ENCODE measurements at places on chromosomes 4 and X. TPM values are rescaled to one million over a fixed set of nuclear protein-coding genes. Genes with fewer than 3 reads are reported as not detected.

Gene NCAPG
- total RNA-seq, result 66.9 TPM

Gene PLA2G12A
- total RNA-seq, result 58.3 TPM

Gene STARD8
- total RNA-seq, result 9.5 TPM

Gene UGT2B17
- total RNA-seq, result not detected

Gene ESX1
- total RNA-seq, result not detected

Gene ARAP2
- 10.1 TPM for total RNA-seq

Gene FATE1
- total RNA-seq, result not detected

Gene MAGEA12
- total RNA-seq, result not detected

DNA sequence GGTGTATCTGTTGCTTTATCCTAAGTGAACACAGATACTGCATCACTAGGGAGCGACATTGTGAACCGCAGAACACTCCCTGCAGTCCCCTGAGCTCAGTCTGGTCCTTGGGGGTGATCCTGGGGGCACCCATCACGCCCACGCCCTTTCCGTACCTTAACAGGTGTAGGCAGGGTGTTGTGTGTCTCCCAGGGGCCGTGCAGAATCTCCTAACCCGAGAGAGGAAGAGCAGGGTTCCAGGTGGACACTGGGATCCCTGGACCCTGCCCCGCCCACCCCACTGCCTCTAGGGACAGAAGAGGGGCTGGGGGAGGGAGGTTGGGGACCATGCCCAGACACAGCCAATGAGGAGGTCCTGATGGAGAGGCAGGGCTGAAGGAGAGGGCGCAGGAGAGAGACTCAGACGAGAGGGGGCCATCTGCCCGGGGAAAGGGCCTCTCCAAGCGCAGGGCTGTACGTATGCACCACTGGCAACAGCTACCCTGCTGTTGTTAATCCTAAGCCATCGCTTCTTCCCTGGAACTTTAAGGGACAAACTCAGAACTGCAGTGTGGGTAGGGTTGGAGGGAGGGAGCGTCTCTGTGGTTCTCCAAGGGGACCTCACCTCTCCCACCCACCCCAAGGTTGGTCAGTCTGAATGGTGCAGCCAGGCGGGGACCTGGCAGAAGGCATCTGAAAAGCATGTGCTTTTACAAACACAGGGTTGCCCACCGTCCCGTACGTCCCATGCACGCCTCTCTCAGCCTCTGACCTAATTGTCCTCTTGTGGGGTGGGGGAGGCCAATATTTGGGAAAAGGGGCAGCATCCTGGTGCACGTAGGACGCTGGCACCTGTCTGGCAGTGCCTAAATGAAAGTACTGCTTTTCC is 2.5 kb downstream of the P2RY8 start:
- no peak for DNase-seq

GRCh38 chr4:13701937-13702446 is 74.5 kb upstream of the BOD1L1 start:
- peak; percentile 99 for DNase-seq

DNA sequence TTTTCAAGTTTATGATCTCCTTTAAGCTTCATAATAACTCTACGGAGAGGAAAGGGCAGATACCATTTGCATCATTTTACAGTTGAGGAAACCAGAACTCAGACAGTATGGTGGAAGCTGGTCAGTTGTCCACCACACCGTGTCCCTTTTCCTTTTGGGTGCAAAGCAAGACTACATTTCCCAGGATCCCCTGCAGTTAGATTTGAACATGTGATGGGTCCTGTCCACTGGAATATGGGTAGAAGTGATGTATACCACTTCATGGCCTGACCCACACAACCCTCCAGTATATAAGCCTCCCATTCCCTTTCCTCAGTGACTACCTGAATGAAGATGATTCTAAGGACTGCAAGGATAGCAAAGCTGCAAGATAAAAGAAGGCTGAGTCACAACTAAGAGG is 74.7 kb downstream of the BEND2 start:
- no peak for DNase-seq

GRCh38 chr4:149344436-149344835 is 471.2 kb downstream of the IQCM start:
- no peak for DNase-seq

DNA sequence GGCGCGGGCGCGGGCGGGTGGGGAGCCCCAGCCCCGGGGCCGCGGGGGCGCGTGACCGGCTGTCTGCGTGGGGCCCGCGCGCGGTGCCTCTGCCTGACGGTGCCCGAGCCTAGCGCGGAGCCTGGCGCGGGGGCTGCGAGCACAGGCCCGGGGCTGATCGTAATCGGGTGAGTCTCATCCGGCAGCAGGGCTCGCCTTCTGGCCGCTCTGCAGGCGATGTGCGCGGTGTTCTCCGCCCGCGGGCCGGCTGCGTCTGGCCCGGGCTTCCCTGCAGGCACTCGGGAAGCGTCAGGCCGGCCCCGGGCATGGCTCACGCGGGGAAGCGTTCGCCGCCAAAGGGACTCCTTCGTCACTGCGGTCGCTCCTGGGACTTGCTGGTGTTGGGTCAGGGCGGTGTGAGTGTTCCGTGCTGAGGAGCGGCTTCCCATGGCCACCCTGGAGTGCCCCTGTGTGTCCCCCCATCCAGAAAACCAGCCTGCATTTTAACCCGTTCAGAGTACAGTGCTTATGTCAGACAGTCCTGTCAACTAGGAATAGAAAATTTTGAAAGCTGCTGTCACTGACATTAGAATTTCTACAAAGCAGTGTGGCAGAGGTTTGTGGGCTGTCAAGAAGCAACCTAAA is 40.6 kb downstream of the FAM149A start:
- DNase-seq, result no peak

DNA sequence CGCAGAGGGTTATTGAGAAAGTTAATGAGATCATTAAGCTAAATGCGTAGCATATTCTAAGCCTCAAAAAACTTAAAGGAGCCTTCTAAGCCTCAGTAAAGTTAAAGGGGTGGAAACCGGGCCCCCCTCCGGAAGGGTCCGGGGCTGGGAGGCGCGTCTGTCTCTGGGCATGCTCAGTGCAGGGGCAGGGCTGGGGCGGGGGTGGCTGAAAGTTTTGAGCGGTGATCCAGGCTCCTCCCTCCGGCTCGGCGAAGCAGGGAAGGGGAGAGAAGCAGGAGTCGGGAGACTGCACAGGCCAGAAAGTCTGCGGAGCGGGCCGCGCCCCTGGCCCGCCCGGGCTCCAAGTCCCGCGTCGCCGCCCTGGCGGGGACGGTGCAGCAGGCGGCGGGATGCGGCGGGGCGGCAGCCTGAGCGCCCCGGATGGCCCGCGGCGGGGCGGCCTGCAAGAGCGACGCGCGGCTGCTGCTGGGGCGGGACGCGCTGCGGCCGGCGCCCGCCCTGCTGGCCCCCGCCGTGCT is at the start of gene EVC:
Gene EVC (plus strand): TSS at position 241 of the 518 bp plus-strand sequence. CDS start 180 bp downstream, at position 421.
- no peak for DNase-seq

DNA sequence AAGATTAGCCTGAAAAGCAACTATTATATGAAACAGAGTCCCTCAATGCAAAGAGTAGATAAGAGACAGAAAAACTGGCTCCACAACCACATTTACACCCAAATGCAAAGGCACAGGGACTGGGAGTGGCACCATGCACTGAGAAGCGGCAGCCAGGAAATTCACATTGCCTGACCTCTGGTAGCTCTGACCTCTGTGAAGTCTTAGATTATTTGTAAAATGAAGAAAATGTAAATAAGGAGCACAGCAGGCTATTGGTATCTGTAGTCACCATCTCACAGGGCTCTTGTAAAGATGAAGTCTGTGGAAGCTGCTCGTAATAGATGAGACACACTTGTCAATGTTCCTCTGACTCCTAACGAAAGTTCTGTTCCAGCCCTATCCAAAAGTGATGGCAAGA is 69.7 kb downstream of the FAT1 start:
- DNase-seq, result no peak

DNA sequence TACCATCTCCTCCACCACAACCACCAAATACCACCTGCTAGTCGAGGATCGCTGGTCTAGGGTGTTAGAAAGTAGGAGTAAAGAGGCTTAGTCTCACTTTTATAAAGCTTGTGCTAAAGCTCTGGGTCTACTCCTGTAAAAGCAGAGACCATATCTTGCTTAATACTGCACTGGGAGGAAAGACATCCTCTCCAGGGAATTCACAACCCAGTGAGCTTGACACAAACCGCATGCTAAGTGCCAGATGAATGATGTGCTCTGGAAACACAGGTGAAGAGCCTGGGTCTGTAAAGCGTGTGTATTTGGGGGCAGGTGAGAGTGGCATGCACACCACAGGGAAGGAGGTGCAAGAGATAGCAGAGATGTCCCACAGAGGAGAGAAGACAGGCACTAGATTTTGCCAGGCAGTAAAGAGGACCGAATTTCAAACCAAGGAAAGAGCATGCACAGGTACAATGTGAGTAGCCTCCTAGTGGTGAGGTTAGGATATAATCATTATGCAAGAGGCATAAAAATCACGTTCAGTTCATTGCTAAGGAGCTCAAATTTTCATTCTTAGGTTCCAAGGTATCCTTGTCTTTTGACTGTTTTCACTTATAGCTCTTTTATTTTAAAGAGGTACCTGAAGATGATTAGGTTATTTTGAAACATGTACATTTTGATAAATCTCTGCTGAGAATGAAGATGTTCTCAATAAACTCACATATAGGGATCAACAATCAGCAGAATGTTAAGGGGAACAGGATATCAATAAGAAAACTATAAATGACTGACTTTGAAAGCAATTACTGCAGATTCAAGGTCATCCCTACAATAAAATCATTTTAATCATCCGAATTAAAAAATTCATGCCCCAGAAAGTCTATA is 20.7 kb downstream of the TAPT1 start:
- DNase-seq, result no peak

GRCh38 chr4:71379126-71379525 is 40.3 kb downstream of the SLC4A4 start:
- DNase-seq, result no peak

GRCh38 chr4:156954587-156954986 is 17.0 kb downstream of the PDGFC start:
- no peak for DNase-seq

- DNase-seq, result no peak
Observed at GRCh38 chr4:44983083-44983482, 256.7 kb upstream of the GNPDA2 start.

GRCh38 chrX:29992083-29992482 is 223.3 kb upstream of the MAGEB2 start:
- DNase-seq, result no peak

- DNase-seq, result no peak
Observed at GRCh38 chr4:85722807-85723206, 247.9 kb downstream of the ARHGAP24 start.

DNA sequence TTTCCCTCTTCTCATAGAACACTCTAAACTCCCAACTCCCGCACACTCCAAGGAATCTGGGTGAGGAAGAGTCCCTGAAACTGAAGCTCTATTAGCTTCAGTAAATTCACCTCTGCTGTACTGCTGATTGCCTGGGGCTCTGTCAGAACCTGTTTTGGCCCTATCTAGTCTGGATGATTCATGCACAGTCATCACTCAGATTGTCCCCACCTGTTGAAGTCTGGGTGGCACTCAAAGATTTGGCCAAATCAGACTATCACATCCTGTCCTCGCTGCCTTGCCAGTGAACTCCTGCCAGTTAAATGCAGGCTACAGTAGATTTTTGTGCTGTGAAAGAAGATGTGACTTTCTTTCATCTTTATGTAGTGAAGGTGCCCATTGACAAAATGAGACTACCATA is 63.5 kb upstream of the EMCN start:
- no peak for DNase-seq

DNA sequence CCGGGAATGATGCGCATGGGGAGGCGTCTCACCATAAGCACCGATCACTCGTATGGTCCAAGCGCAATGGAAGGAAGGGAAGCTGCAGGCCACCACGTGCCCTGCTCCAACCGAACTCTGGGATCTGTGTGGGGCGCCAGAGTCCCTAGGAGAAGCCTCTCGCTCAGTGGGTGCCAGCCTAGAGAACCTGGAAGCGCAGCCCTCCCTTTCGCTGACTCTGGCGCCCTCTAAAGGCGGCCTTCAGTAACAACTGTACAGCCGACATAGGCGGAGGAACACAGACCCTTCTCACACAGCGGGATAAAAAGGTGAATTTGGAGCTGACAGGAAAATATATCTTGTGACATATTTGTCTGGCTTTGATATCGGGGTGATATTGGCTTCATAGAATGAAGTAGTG is 76.0 kb downstream of the INTS6L start:
- no peak for DNase-seq

GRCh38 chrX:70553516-70553915 is 108.9 kb downstream of the DLG3 start:
- no peak for DNase-seq

DNA sequence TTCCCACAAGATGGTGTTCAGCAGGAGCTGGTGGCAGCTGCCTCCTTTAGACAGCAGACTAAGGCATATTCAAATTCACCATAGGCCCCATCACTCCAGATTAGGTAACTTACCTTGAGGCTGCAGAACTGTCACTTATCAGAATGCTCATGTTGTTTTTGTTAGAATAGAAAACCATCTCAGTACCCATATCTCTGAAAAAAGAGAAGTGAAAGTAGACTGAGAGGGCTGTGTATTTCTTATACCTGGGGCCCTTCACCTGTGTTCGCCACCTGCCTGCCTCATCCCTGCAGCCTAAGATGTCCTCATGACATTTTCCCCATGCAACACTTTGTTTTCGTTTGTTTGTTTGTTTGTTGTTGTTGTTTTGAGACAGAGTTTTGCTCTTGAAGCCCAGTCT is 32.9 kb upstream of the SPRY1 start:
- DNase-seq, result no peak

DNA sequence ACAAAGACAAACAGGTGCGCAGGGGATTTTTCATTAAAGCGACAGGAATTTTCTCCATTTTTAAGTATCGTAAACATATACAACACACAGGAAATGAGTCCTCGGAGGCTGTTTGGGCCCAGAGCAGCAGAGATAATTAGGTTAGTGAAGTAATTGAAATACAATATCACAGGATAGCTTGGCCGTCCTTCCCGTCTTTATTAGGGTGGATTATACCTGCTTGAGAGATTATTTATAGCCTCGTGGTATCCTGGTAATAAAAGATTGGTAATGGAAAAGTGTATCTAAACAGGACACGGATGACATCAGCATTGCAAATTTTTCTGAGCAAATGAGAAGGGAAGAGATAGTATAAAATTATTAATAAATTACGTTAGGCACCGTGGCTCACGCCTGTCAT is 68.2 kb downstream of the CRLF2 start:
- no peak for DNase-seq

- DNase-seq, result no peak
Observed at GRCh38 chrX:13689741-13690211, 848 bp downstream of the RAB9A start.

DNA sequence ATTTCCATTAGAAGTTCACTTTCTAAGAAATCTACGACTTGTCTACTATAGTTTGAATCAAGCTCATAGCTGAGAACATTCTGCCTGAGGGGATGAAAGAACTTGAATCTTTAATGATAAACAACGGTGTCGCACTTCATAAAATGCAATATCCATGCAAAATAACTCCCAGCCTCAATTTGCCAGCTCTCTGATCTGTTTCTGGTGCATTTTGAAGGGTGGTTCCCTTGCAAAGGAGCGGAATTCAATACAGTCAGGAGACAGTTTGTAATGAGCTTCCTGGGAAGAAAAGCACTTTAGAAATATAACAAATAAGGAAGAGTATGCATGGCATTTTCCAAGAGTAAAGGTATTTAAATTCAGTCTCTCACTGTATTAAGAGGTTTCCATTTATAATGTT is 80.0 kb downstream of the PCYT1B start:
- DNase-seq, result no peak
